ENCODE measurements at places on chromosomes 6 and 20.

DNA sequence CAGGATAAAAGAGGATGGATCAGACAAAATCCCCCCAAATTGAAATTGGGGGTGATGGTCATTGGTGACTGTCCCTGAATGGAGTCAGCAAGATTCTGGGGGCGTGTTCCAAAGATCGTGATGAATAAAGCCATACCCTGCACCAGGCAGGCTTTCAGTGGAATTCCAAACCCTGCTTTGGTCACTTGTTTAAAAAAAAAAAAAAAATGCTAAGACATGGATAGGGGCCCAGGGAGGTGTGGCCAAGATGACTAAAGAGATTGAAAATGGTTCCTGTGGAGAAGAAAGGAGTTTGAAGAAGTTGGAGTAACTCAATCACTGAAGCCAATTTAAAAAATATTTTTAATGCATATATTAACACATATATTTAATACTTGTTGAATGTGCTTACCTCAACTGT, 161.4 kb upstream of the KCNG1 start:
- DNase-seq: no peak

- no peak for DNase-seq
Observed at GRCh38 chr6:70336996-70337742, 34.3 kb upstream of the COL9A1 start.

GRCh38 chr6:160387916-160388643, 39.9 kb downstream of the SLC22A3 start:
- no peak for DNase-seq

- DNase-seq: no peak
Observed at GRCh38 chr6:12049165-12049564, 37.1 kb downstream of the HIVEP1 start.

DNA sequence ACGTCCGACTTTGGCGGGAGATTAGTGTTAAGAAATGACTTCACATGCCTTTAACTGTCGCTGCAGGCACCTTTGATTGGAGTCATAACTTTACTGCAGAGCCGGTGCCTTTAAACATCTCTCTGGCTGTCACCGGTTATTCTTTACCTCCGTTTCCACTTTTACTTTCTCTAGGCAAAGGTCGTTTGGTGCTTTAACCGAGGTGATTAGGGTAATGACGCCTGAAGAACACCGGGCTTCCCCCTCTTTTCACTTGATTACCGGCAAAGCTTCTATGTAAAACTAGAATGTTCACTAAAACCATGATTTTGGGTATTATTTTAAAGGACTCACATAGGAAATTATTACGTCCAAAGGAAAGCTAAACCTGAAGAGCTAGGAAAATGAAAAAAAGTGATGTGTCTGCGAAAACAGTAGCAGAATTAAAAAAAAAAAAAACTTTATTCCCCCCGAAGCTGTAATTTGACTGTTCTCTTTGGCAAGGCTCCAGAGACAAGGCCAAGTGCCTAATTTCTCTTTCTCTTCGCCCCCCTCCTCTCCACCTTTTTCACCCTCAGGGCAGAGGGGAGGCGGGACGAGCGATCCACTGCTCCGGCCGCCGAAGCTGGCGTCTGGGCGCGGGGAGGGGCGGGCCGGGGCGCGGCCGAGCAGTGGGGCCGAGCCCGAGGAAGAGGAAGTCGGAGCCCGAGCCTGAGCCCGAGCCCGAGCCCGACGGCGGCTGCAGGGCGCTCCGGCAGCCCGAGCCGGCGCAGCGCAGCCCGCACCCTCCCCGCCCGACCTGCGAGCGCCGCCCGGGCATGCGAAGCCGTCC, at the start of gene PLEKHG1:
TSS of gene PLEKHG1 (plus strand) at position 687 of the 811 bp plus-strand sequence. CDS start 133,797 bp downstream, outside the sequence.
- DNase-seq: peak; percentile 71

- no peak for DNase-seq
Observed at GRCh38 chr6:121619013-121619412, 183.6 kb downstream of the GJA1 start.

DNA sequence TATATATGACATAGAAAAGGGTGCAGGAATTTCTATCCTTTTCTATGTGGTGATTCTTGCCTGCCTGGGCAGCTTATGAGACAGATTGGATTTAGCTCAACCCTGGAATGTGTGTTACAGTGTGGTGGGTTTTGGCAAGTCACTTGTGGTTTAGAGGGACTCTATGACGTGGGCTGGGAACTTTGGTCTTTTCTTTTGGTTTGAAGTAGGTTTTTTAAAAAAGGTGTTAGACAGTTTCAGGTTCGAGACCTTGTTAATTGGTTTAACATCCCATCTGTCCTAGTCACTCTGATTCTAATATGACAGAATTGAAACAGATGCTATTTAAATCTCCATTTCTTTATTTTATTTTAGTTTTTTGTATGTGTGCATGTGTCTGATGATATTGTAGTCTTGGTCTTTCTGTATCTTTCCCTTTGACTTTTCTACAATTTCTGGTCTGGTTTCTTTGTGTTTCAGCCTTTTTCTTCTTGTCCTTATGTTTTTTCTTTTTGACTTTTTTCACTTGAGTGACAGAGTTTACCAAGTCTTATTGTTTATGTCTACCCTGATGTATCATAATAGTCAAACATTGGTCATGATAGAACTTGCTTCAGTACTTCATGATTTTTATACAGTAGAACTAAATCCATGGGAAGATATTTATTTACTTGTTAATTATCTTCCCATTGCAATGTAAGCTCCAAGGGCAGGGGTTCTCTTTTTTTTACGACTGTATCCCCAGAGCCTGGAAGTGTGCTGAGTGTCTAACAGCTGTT, 174.3 kb downstream of the CDKAL1 start:
- DNase-seq: peak; percentile 38
